ENCODE measurements at places on chromosomes 5 and 9. TPM values are rescaled to one million over a fixed set of nuclear protein-coding genes. Genes with fewer than 3 reads are reported as not detected.
A peak's percentile ranks its signal among the peaks of the same experiment; 100 is the strongest.

CARTPT gene
- total RNA-seq = not detected

DMRT1 gene
- total RNA-seq = not detected

MCC gene
- 9.9 TPM for total RNA-seq

TAS2R1 gene
- not detected for total RNA-seq

MAN1B1 gene
- total RNA-seq = 32.6 TPM

FREM1 gene
- total RNA-seq = 9.1 TPM

GRCh38 chr5:128406803-128407202 lies 131.2 kb downstream of the FBN2 start:
- no peaks in the 10 kb centered on the region for H3K36me3 ChIP-seq
- no peak for DNase-seq
- H3K27ac ChIP-seq = no peak overlapping the region
- no peaks in the 10 kb centered on the region for H3K27me3 ChIP-seq

- H3K4me3 ChIP-seq = no peak overlapping the region
- no peak overlapping the region for H3K27ac ChIP-seq
- no peaks in the 10 kb centered on the region for H3K36me3 ChIP-seq
- no peak for DNase-seq
- no peaks in the 10 kb centered on the region for H3K27me3 ChIP-seq
These were observed 2.5 kb upstream of the CPLANE1 start for GRCh38 chr5:37251665-37252064.

DNA sequence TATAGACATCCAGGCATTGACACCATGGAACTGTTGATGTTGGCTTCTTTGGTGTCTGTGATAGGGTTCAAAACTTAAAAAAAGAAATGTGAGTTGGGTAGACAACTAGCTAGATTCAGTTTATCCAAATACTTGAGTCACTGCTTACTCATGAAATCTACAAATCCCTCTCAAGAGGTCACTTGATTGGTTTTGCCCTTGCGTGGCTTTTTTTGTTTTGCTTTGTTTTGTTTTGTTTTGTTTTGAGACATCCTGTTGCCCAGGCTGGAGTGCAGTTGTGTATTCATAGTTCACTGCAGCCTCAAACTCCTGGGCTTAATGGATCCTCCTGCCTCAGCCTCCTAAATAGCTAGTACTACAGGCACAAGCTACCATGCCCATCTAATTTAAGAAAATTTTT lies 10.5 kb upstream of the ENTREP1 start:
- H3K27ac ChIP-seq = no peak overlapping the region
- H3K36me3 ChIP-seq = no peaks in the 10 kb centered on the region
- DNase-seq = no peak
- H3K4me3 ChIP-seq = no peak overlapping the region

GRCh38 chr9:83936523-83936922 lies 15.3 kb upstream of the KIF27 start:
- no peak for DNase-seq
- H3K27me3 ChIP-seq = no peaks in the 10 kb centered on the region
- H3K36me3 ChIP-seq = no peaks in the 10 kb centered on the region
- H3K4me3 ChIP-seq = no peak overlapping the region
- H3K4me1 ChIP-seq = peaks cover 18% of the 10 kb centered on the region
- H3K27ac ChIP-seq = no peak overlapping the region

GRCh38 chr9:89311346-89312221 lies 589 bp downstream of the CKS2 start:
- no peaks in the 10 kb centered on the region for H3K27me3 ChIP-seq
- H3K4me1 ChIP-seq = peaks cover 22% of the 10 kb centered on the region
- peak overlapping the region; percentile 100 for H3K27ac ChIP-seq
- no peaks in the 10 kb centered on the region for H3K36me3 ChIP-seq

- H3K36me3 ChIP-seq = no peaks in the 10 kb centered on the region
- no peak for DNase-seq
- peaks cover 4% of the 10 kb centered on the region for H3K4me1 ChIP-seq
These were observed 416.3 kb downstream of the NR2F1-AS1 start for GRCh38 chr5:93164690-93165089.

- H3K36me3 ChIP-seq = no peaks in the 10 kb centered on the region
- H3K27ac ChIP-seq = peak overlapping the region; percentile 97
- peaks cover 19% of the 10 kb centered on the region for H3K4me1 ChIP-seq
- H3K4me3 ChIP-seq = peak overlapping the region; percentile 69
- peak; percentile 21 for DNase-seq
These were observed 1.2 kb downstream of the LHFPL2 start for GRCh38 chr5:78647351-78647818.

DNA sequence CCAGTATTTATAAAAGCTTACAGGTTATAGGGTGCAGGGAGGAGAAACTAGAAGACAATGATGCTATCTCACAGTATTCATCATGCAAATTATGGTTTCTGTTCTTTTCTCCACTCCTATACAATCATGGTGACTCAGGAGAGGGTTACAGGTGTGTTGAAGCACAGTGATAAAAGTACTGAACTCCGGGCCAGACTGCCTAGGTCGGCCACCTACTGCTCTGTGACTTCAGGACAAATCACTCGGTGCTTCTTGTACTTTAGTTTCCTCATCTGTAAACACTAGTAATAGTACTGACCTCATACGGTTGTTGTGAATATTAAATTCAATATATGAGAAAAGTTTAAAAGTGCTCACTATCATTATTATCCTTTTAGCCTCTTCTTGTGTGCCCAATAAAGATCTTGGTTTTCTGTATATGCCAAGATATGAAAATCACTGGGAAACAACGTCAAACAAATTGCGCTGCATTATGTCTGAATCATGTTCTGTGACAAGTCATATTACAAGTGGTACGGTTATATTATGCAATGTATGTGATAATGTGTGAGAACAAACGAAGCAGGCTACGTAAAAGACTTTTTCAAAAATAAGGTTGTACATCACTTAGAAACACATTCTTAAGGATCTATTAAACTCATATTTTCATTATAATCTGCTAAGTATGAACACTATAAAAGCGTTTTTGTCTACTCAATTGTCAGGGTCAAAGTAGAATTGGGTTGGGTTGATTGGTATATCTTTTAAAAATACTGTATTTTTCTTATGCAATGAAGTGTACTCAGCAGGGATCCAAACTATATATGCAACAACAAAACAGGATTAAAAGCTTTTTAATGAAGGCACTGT lies 153.3 kb downstream of the EFNA5 start:
- no peaks in the 10 kb centered on the region for H3K27me3 ChIP-seq
- no peak for DNase-seq
- no peak overlapping the region for H3K27ac ChIP-seq

- H3K36me3 ChIP-seq = no peaks in the 10 kb centered on the region
- H3K27ac ChIP-seq = peak overlapping the region; percentile 26
- H3K4me3 ChIP-seq = no peak overlapping the region
- DNase-seq = peak; percentile 52
- no peaks in the 10 kb centered on the region for H3K27me3 ChIP-seq
These were observed 37.5 kb downstream of the ZNF618 start for GRCh38 chr9:113913426-113914195.

GRCh38 chr5:78803941-78804340 lies 155.4 kb upstream of the LHFPL2 start:
- H3K4me1 ChIP-seq = no peaks in the 10 kb centered on the region
- no peaks in the 10 kb centered on the region for H3K27me3 ChIP-seq
- no peak overlapping the region for H3K27ac ChIP-seq
- H3K4me3 ChIP-seq = no peak overlapping the region
- no peak for DNase-seq
- H3K36me3 ChIP-seq = no peaks in the 10 kb centered on the region

- DNase-seq = peak; percentile 85
- no peak overlapping the region for H3K27ac ChIP-seq
- no peaks in the 10 kb centered on the region for H3K4me1 ChIP-seq
- no peaks in the 10 kb centered on the region for H3K27me3 ChIP-seq
- H3K4me3 ChIP-seq = no peak overlapping the region
- no peaks in the 10 kb centered on the region for H3K36me3 ChIP-seq
These were observed 34.9 kb downstream of the CFAP90 start for GRCh38 chr5:7815892-7816534.

DNA sequence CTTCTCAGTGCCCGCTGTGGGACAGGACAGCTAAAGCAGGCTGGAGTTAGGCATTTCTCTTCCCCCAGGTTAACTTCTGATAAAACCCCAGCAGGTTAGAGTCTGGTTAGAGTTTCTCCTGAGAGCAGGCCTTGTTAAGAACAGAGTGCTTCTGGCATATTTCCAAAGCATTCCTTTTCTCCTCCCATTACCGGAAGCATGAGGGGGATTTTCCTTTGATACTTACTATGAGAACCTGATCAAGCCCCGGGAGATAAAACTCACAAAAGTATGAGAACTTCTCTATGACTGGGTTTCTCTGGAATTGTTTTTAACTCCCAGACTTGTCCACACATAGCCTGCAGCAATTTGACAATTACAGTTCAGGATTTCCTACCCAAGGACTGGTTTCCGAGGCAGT lies 77.4 kb upstream of the MAST4 start:
- no peaks in the 10 kb centered on the region for H3K36me3 ChIP-seq
- H3K4me3 ChIP-seq = no peak overlapping the region
- no peaks in the 10 kb centered on the region for H3K27me3 ChIP-seq
- H3K27ac ChIP-seq = no peak overlapping the region
- peak; percentile 5 for DNase-seq

DNA sequence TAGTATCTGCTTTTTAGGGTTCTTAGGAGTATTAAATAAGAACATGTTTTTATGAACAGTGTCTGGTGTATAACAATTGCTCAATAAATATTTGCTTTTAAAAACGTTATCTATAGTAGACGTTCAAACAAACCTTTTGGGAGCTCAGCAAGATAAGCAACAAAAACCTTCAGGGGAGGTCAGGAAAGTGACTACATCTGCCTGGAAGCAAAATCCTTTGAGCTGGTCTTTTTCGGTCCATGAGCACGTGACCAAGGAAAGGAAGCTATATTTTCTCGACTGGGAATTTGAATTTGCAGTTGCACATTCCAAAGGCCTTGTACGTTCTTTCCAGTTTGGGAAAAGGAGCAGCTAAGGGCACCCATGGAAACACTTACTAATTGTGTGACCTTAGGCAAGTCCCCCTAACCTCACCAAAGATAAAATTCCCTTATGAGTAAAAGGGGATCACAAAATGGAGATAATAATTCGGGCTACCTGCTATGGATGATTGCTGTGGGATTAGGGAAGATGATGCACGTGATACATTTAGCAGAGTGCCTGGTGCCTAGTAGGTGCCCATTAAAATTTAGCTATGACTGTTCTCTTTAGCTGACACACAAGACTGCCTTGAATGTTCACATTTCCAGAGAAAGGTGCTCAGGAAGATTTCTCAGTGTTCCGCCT lies 45.4 kb downstream of the PTTG1 start:
- no peak overlapping the region for H3K4me3 ChIP-seq
- no peak for DNase-seq
- H3K27ac ChIP-seq = peak overlapping the region; percentile 51
- no peaks in the 10 kb centered on the region for H3K36me3 ChIP-seq

DNA sequence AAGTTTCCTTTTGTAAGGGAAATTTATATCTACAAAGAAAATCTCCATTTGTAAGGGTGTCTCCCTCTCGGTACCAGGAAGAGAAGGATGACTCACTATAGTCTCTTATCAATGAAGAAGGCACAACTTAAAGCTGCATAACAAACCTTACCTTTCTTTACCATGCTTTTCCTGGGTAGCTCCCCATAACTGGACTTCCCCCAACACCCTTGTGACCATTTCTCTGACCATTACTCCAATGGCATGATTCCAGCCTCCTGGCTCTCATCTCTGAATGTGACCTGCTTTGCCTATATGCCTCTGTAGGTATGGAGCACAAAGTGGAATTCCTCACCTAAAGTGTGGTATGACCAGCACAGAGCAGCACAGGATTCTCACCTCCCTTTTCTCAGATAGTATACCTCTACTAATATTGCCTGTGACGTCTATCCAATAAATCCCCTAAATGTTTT lies 62.8 kb downstream of the GNA14 start:
- H3K4me3 ChIP-seq = no peak overlapping the region
- H3K36me3 ChIP-seq = no peaks in the 10 kb centered on the region
- H3K27ac ChIP-seq = no peak overlapping the region
- DNase-seq = no peak
- H3K4me1 ChIP-seq = no peaks in the 10 kb centered on the region

GRCh38 chr5:174003795-174004194 lies 14.8 kb downstream of the C5orf47 start:
- no peak overlapping the region for H3K4me3 ChIP-seq
- no peak for DNase-seq
- H3K4me1 ChIP-seq = no peaks in the 10 kb centered on the region
- H3K27ac ChIP-seq = no peak overlapping the region
- no peaks in the 10 kb centered on the region for H3K36me3 ChIP-seq

DNA sequence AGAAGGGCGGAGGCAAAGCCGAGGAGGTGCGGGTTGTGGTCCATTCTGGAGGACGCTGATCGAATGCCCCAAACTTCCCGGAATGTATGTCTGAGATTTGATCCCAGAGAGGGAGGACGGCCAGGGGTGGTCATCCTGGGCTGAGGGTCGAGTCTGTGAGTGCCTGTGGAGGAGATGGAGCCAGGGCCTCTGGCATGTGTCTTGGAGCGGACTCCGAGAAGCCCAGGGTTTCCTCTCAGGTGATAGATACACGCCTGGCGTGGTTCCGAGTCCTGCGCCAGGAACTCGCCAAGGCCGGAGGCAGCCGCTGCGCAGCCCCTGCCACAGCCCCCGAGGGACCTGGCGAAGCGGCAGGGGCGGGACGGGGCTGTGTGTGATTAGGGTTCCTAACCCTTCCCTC lies 363 bp downstream of the ZNF454 start:
- H3K36me3 ChIP-seq = no peaks in the 10 kb centered on the region
- H3K27me3 ChIP-seq = no peaks in the 10 kb centered on the region
- H3K4me3 ChIP-seq = peak overlapping the region; percentile 73
- H3K27ac ChIP-seq = peak overlapping the region; percentile 76
- H3K4me1 ChIP-seq = peaks cover 22% of the 10 kb centered on the region

- DNase-seq = no peak
- no peaks in the 10 kb centered on the region for H3K36me3 ChIP-seq
- no peak overlapping the region for H3K4me3 ChIP-seq
- H3K4me1 ChIP-seq = no peaks in the 10 kb centered on the region
These were observed 47.2 kb downstream of the MACIR start for GRCh38 chr5:103305809-103306208.
